KBM-7 (cell line): ENCODE measurements at places on chromosomes 6 and 20.

DNA sequence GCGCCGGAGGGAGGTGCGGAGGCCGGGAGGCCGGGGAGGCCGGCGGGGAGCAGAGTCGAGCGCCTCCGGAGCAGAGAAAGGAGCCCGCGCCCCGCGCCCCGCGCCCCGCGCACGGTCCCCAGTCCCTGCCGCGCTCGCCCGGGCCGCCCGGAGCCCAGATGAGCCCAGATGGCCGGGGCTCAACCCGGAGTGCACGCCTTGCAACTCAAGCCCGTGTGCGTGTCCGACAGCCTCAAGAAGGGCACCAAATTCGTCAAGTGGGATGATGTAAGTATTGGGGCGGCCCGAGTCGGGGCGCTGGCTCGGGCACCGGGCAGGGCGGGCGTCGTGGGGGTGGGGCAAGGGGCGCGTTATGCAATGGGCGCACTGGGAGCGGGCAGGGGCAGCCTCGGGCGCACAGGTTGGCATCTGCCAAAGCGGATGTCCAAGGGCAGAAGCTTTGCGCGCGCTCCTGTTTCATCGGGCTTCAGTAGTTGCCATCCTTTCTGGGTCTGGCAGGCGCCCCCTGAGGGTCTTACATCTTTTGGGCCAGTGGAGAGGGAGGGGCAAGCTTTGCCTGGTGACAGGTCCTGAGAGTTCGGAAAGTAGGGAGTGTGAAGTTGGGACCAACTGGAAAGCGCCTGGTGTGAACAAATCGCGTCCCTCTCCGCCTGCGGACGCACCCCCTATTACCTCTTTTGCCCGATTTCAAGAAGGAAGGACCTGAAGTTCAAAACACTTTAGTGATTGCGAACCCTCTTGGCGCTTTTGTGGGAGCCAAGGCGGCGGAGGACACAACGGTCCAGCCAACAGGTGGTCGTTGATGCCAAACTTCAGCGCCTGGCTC, 631 bp downstream of the PLCB1 start:
- no peak for DNase-seq

DNA sequence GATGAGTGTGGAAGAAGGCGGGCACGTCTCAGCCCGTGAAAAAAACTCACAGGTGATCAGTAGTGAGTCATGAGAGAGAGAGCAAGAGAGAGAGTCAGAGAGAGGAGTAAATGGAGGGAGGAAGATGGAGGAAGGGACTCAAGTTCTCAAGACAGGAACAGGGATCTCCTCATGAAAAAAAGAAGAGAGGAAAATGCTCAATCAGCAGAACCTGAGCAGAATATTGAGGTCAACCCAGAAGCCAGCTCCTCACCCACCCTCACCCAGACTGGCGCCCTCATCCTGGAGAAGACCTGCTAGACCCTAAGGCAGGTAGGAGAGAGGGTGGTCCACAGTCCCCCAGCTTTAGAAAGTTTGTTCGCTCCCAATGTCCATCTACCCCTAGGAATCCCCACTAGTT, 4.8 kb downstream of the UBD start:
- no peak for DNase-seq

GRCh38 chr20:38222231-38222922, 38.2 kb downstream of the KIAA1755 start:
- peak; percentile 78 for DNase-seq

DNA sequence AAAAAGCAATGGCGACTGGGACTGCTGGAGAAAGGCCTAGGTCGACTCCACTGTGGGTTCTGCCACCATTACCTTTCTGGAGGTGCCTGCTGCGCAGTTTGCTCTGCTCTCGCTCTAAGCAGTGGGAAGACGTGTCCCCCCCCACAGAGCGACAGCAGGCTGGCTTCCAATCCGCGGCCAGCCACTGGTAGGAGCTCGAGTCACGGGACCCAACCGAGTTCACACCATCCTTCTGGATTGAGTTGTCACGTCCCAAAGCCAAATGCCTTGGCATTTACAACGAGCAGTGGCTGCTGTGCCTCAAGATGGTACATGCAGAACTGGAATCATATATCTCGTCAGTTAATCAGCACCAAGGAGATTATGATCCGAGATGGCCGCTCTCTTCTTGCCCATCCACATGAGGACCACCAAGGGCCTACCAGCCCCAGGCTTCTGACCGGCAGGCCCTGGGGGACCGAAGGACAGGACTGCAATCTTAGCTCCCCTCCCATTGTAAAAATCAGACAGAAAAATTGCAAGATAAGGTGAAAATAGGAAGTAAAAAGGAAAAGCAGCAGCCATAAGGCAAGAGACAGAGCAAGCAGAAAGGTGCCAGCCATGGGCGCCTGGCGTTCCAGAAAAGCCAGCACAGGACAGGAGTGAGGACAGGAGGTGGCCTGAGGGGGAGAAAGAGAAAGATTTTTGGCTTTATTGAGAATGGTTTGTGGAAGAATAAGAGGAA, 74.4 kb downstream of the TRAM2 start:
- DNase-seq = no peak

DNA sequence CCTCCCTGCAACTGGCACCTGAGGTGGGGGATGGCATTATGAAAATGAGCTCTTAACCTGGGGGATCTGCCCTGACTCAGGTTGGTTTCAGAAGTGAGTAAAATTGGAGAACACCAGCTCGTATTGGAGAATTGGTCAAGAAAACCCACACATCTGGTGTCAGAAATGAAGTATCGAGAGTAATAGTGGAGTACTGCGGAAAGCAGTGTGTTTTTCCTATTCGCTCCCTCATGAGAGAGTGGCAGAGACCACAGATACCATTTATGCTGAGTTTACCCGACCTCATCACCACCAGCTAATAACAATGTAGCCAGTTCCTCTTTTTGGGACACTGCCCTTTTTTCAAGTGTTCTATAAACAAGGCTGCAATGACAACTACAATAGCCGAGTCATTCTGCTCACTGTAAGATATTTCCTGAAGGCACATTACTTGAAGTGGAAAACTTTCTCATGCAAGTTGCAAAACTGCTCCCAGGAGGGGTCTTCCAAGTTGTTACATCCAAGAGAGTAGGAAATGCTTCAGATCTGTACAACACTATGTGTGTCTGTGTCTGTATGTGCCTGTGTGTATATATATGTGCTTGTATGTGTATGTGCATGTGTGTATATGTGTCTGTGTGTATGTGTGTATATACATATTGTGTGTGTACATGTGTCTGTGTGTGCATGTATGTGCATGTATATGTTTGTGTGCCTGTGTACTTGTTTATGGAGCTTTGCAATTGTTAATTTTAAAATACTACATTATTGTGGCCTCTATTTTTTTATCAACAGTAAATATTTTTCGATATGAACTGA, 106.0 kb upstream of the CST7 start:
- DNase-seq = peak; percentile 74

- DNase-seq = no peak
These were observed 45.0 kb downstream of the SULF2 start for GRCh38 chr20:47740121-47740861.
